ENCODE measurements at places on chromosomes 1 and 21.

DNA sequence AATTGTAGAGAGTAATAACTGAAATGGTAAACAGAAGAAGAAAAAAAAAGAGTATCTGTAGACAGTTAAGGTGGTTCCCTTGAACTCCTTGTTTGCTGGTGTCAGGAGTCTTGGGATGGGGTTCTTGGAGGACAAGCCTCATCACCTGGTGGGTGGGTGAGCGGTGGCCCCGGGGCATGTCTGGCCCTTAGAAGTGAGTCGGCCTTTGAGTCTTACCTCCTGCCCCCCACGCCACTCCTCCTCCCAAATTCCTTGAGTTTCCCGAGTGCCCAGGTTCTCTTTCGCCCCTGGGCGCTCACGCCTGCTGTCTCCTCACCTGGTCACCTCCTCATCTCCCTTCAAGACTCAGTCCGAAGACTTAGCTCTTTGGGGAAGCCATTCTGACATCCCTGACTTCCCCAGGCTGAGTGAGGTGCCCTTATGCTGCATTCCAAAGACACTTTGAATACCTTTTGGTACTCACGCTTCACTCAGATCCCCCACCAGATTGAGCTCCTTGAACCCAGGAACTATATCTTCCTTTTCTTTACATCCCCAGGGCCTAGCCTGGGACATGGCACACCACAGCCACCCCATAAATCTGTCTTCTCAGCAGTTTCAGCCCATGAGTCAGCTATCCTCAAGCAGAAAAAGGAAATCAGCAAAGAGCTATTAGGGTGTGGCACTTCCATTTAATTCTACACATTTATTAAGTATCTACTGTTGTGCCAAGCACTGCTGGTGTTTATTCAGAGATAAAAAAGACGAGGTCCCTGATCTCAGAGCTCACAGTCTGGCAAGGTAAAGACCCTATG lies 13.5 kb upstream of the IKBKE start:
- DNase-seq = no peak

DNA sequence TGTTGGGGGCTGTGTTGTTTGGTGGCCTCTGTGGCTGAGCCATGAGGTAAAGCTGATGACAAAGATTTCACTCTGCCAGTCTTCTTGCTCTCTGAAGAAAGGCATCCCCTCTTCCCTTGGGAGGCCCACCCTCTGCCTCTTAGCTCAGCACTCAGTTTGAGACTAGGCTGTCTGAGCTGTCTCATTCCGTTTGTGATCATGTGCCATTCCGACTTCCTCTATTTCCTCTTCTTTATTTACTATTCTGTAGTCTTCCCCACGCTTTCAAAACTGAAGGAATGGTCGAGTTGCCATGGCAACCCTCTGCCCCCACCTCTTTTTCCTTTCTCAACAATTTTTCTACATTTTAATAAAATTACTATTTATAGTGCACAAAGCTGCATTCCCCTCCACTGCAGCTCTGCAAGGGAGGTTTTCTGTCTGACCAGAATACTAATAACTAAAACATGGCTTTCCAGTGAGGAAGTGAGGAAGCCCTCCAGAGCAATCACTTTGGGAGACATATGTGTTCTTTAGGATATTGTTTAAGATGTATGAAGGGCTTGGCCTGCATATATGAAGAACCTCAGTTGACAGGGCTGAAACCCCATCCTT lies 30.8 kb downstream of the KCNA3 start:
- no peak for DNase-seq

DNA sequence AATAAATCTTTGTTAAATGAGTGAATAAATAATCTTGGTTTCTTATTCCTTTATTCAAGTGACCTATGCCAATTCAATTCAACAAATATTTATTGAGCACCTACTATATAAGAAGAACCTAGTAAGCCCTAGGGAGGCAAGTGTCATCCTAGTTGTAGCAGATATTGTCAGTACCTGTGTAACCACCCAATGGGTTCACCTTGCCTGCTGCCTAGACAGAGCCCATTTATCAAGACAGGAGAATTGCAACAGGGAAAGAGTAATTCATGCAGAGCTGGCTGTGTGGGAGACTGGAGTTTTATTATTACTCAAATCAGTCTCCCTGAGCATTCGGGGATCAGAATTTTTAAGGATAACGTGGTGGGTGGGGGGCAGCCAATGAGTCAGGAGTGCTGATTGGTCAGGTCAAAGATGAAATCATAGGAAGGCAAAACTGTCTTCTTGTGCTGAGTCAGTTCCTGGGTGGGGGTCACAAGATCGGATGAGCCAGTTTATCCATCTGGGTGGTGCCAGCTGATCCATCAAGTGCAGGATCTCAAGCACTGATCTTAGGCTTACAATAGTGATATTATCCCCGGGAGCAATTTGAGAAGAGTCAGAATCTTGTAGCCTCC lies 53.8 kb upstream of the KCNA3 start:
- DNase-seq = no peak

GRCh38 chr1:151811181-151811580 lies 6.0 kb upstream of the LINGO4 start:
- no peak for DNase-seq

DNA sequence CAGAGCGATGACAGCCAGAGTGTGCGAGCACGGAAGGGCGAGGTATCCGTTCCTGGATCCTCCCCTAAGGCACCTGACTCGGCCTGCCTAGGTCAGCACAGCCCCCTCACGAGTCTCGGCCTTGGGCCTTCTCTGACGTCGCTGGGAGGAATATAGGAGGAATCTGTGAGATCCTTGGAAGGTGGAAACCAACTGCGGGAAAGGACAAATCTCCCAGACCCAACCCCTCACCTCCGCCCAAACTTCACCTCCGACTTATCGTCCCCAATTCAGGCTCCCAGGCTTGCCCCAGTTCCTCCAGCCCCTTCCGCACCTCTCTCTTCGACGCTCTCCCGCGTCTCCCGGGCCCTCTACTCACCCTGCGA lies 494 bp downstream of the APH1A start:
- DNase-seq = peak; percentile 37

GRCh38 chr1:223290397-223290796 lies 73.6 kb downstream of the SUSD4 start:
- no peak for DNase-seq

DNA sequence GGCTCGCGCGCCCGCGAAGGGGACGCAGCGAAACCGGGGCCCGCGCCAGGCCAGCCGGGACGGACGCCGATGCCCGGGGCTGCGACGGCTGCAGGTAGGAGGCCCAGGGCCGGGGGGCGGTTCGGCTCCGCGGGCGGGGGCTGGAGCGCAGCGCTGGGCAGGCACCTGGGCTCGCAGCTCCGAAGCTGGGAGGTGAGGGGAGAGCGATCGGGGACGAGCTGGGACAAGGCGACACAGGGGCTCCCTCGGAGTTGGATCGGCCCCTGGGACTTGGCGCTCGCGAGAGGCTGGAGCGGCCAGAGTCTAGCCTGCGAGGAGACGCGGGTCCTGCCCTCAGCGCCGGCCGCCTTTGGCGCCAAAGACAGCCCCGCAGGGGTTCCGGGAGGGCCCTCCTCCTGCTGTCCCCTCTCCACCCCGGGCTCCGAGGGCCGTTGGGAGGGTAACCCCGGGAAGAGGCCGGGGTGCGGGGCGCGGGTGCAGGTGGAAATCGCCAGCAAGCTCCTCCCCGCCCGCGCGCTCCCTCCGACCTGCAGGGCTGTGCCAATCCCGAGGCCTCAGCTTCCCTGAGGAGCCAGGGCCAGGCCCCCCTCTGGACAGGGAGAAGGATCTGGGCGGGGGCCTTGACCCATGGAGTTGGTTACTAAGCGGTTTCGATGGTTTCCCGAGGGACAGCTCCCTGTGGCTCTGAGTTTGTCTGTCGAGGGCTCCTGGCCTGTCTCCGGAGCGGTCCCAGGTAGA lies 401 bp downstream of the TP73 start:
- no peak for DNase-seq

DNA sequence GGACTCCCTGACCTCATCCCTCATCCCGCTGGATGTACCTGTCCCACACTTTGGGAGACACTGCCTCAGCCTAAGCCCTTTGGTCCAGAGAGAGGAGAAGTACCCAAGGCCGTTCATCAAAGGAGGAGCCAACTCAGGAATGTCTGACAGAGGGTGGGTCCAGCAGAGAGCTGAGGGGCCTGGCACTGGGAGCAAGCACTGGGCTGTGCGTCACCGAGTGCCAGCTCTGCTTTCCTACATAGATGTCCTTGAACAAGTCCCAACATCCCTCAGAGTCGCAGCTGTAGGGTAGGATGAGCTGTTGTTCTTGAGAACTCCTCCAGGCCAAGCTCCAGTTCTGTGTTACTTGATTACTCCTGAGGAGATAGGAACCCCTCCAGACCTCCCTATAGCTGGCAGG lies 68.8 kb upstream of the ACOT11 start:
- DNase-seq = no peak

DNA sequence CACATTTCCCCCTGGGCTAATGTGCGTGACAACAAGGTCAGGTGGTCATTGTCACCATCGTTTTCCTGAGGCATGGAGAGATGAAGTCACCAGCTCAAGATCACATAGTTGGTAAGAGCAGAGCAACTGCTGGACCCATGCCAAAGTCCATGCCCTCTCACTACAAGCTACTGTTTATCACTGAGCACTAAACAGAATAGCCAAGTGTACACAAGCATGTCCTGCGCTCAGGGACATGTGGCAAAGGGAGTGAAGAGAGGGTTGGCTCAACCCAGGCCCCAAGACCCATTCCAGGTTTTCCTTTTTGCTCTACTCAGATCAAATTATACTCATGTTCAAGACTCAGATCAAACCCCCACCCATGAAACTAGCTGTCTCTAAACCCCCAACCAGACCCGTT lies 20.8 kb downstream of the LRRC52 start:
- DNase-seq = no peak

- DNase-seq = no peak
These were observed 19.9 kb upstream of the DNAJC6 start for GRCh38 chr1:65289449-65289848.

DNA sequence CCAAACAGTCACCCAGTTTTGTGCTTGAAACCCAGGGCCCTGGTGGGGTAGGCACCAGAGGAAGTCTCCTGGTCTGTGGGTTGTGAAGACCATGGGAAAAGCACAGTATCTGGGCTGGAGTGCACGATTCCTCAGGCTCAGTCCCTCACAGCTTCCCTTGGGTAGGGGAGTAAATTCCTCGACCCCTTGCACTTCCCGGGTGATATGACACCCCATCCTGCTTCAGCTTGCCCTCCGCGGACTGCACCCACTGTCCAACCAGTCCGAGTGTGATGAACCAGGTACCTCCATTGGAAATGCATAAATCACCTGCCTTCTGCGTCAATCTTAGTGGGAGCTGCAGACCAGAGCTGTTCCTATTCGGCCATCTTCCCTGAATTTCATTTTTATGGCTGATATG lies 133.9 kb upstream of the KCTD3 start:
- no peak for DNase-seq

GRCh38 chr21:16811011-16811410 lies 701.8 kb upstream of the CXADR start:
- no peak for DNase-seq

DNA sequence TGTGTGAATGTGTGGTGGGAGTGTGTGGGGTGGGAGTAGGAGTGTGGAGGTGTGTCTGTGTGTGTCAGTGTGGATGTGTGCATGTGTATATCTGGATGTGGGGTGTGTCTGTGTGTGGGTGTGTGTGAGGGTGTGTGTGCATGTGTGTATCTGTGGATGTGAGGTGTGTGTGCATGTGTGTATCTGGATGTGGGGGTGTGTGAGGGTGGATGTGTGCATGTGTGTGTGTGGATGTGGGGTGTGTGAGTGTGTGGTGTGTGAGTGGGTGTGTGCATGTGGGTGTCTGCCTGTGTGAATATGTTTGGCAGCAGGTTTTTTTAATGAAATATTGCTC lies 106.1 kb downstream of the PDE9A start:
- no peak for DNase-seq

GRCh38 chr1:55622074-55622473 lies 406.9 kb upstream of the USP24 start:
- no peak for DNase-seq

DNA sequence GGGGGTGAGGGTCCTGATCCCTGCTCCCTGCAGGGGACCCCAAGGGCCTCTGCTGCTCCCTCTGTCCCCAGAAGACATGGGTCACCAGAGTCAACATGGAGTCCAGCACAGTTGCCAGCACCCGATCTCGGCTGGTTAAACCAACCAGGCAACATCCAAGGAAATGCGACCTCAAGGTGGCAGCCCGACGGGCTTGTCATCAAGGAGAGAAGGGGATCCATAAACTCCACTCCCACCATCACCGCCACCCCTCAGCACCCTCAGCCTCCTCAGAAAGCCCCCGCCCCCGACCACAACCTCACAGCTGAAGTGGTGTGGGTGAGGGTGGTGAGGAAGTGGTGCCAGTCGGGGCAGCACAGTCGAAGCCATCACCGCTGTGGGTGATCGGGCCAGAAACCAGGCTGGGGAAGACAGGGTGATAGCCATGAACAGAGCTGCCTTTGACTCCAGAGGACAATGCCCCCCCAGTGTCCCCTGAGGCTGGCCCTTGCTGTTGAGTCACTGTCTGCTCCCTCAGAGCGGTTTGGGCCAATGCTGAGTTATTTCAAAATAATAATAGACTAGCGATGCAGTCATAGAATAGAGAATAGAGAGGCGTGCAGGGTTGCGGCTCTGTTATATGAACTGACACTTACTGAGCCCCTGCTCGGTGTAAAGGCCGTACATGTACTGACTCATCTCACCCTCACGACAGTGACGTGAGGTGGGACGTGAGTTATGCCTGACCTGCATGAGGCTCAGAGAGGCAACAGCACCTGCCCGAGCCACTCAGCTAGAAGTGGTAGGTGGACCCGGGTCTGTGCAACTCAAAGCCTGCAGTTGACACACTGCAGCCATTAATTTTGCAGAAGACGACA lies 88.7 kb upstream of the IFFO2 start:
- no peak for DNase-seq

- no peak for DNase-seq
These were observed 25.5 kb downstream of the RGS18 start for GRCh38 chr1:192183788-192184187.

DNA sequence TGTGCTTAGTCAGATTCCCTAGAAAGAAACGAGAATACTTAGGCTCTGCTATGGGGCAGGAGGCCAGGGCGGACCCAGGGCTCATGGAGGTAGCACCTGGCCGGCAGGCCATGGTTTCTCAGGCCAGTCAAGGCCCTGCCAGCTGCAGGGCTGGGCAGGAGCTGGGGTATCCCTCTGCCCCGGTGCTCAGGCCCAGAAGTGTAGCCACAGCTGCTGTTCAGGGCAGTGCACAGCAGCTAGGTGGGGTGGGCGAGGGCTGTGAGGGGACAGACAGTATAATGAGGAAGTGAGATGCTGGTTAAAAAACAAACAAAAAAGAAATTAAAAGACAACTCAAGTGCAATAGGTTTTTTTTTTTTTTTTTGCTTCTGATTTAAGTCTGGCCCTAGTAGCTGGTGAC lies 34.0 kb upstream of the EDN2 start:
- DNase-seq = no peak
